ENCODE measurements at places on chromosomes 5 and 9.
A peak's percentile ranks its signal among the peaks of the same experiment; 100 is the strongest.

- no peak for DNase-seq
Measured at GRCh38 chr5:134449167-134449566, 37.5 kb upstream of the CDKN2AIPNL start.

DNA sequence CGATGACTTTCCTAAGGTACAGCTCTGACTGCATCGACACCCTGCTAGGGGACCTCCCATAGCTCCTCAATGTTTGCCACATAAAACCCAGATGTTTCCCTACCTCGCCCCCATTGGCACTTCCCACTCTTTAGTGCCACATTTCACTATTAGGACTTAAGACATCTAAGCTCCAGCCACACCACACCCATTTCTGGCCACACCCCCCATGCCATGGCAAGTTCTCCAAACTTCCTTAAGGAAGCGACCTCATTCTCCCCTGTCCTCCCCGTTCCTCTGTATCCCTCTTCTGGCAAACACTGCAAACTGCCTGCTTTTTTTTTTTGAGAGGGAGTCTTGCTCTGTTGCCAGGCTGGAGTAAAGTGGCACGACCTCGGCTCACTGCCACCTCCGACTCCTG, 62.9 kb downstream of the USP20 start:
- no peak for DNase-seq

GRCh38 chr5:126808521-126808988, 31.6 kb downstream of the LMNB1 start:
- DNase-seq = peak; percentile 4

- DNase-seq = no peak
Measured at GRCh38 chr5:5191906-5192305, 51.8 kb downstream of the ADAMTS16 start.

GRCh38 chr5:162052676-162053075, 14.9 kb upstream of the GABRG2 start:
- DNase-seq = no peak

DNA sequence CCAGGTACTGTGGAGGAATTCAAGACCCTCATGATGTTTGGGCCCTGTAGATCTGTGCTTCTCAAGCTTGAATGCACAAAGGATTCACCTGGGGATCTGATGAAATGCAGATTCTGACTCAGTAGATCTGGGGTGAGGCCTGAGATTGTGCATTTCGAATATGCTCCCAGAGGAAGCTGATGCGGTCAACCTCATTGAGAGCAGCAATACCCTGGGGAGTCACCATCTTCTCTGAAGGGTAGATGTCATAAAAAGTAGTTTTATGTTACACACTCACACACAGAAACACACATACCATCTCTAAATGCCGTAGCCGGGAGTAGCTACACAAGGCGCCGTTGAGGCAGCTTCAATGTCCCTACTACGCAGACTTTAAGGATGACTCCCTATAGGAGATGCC, 55.8 kb upstream of the CPEB4 start:
- DNase-seq = no peak

DNA sequence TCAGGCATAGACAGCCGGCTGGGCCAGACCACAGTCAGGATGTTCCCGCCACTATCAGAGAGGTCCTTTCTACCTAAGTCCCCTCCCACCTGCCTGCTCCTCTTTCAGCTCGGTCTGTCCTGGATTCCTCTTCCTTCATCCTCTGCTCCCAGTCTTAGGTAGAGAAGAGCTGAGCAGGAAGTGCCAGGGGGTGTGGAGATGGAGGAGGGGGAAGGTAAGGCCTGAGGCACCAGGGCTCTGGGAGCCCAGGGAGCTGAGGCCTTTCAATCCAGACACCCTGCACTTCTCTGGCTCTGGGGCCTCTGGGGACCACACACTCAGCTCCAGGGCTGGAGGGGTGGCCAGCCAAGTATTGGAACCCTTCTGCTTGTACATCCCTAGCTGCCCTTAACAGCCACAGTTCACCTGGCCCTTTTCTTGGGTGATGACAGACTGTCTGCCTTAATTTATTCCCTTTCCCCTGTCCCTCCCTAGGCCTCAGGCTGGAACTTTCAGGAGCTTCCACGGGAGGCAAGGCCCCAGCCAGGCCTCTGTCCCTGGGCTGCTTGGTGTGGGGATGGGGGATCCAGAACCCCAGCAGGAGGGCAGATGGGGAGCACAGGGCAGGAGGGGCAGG, 15.6 kb downstream of the IRF1 start:
- DNase-seq = no peak

- DNase-seq = no peak
Measured at GRCh38 chr5:129079496-129079895, 15.1 kb upstream of the ISOC1 start.

GRCh38 chr9:121451586-121451985, 48.1 kb downstream of the GGTA1 start:
- no peak for DNase-seq

- no peak for DNase-seq
Measured at GRCh38 chr5:16493261-16493660, 27.7 kb upstream of the ZNF622 start.

DNA sequence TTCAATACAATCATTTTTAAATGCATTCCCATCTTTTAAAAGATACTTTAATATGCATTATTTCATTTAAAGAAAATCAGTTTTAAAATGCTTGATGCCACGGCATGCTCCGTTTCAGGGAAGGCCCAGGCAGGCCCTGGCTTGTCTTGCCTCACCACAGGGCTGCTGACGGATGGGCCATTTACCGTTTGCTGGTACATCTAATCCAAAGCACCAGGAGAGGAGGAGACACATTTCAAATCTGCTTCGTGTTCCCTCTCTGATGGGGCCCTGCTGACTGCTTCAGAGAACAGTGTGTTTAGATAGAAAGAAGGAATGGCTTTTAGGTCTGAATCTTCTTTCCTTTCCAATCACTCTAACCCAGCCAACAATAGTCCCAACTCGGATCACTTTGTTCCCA, 185.2 kb downstream of the DCP2 start:
- peak; percentile 73 for DNase-seq

DNA sequence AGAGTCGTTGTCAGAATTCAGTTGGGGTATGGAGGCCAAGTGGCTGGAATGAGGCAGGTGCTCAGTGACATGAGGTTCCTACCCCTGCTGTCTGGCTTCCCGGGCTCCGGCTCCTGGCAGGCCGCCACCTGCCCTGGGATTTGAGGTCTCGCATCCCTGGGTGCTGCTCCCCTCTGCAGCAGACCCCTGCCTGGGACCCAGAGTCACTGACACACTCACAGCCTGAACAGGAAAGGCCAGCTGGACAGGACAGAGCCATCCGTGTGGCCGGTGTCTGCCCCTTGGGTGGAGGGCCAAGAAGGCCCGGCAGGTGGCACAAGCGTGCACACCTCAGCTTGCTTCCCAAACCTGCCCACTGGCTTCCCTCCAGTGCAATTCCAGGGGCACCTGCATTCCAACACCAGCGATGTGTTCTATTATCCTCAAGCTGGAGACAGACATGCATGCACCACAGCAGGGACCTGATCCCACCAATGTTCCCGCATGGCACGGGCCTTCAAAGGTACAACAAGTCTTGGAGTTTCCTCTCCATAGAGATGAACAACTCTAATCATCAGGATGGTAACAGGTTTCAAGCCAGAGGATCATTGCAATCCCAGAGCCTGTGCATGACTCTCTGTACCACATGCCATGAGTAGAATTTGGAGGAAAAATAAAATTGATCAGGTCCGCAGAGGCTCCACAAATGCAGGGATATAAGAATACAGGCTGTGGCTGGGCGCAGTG, 45.6 kb upstream of the RNF130 start:
- no peak for DNase-seq

DNA sequence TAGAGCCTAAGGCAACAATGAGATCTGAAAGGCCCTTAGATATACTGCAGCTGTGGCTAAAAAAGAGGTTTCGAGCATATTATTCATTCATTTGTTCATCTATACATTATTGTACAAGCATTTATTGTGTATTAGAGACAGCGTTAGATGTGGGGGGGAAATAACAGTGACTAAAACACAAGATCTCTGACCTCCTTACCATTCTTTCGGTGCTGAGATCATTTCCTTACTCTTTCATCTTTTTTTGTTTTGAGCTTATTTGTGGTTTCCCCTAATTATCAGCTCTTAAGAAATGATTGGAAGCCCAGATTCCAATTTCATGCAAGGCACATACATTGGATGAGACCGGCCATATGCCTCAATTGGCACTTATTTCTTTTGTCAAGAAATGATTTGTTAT, 113.2 kb downstream of the SEC61B start:
- DNase-seq = no peak

GRCh38 chr5:150021491-150022157, 21.1 kb downstream of the HMGXB3 start:
- no peak for DNase-seq

DNA sequence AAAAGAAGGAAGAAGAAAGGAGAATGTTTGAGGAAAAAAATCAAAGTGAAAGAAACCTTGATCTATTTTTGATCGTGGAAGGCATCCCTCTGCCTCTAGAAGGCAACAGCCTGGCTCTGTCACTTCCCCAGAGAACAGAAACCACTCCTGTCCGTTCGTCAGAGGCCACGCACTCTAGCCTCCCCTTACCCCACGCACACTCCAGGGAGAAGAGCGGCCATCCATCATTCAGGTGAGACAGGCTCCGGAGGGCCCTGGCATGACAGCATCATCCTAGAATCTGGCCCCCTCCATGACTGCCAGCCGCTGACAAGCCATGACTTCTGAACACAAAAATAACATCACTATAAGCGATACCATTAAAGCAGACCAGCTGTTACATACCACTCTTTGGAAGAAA, 135.8 kb downstream of the ROR2 start:
- DNase-seq = no peak

DNA sequence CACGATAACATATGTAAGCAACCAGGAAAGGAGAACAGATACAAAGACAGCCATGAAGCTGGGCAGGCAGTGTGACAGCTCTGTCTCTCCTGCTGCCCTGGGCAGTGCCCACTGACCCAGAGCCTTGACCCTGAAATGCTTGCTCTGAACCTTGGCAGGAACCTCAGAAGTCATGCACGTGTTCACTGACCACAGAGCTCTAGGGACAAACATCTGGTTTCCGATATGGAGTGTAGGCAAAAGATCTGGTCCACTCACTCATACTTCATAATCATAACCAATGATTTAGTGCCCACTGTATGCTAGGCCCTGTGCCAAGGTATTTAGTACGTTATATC, 102.6 kb downstream of the FSTL4 start:
- no peak for DNase-seq

- DNase-seq = no peak
Measured at GRCh38 chr5:151721812-151722391, 35.2 kb upstream of the SPARC start.

GRCh38 chr5:145887217-145887616, 14.4 kb upstream of the GRXCR2 start:
- DNase-seq = no peak

Measured in NCI-H2171 treated with DMSO at 0.1 percent for 48 hours (cell line).